Karpas-422 (cell line): ENCODE measurements at places on chromosomes 7 and 10.

DNA sequence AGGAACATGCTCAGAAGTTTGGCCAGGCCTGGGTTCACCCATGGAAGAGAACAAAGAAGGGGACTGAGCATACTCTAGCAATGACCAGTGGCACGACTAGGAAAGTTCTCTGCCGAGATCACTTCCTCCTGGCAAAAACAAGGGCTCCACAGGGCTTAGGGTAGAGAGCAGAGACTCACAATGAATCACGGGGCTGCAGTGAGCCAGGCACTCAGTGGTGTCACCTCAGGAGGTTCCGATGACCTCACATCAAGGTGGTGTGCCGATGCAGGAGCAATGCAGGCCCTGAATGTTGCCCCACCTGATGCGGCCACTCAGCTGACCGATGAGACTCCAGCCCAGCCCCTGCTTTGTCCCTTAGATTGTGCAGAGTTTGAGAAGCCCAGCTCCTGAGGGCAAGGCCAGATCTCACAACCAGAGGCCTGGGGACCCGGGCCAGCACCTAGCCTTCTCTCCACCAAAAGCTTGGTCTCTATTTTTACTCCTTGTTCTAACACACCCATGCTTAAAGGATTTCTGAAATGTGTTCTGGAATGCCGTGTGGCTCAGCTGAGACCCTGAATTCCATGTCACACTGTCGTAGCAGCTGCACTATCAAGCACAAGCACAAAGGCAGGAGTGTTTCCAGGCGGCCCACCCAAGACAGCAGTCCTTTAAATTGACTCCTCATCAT is 60.9 kb downstream of the COBL start:
- no peak for DNase-seq

DNA sequence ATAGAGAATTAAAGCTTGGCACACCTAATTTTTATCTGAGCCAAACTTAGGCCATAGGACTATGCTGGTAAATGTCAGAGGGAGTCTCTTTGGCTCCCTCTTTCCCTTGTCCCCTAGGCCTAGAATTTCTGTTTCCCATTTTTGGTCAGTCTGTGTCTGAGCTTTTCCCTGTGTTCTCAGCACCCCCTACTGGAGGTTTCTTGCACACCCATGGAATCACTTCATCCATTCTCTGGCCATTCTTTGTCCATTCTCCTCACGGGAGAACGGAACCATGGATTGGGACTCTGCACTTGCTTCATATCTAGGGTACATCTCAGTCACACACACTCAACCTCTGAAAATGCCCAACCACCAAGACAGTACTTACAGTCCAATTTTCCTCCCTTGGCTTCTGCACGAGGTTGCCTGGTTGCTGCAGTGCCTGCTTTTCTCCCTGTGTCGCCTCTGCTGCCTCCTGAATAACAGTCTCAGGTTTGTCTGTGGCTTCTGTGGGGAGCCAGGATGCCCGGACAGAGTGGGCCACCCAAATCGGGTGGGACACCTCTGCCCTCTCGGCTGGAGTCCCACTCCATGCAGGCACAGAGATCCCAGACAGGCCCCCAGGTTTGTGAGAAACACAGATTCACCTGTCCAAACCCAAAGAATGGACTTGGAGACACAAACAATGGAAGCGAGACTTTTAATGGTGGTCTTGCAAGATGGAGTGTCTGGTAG is 35.1 kb upstream of the DNAH11 start:
- peak; percentile 66 for DNase-seq

- DNase-seq: no peak
Measured at GRCh38 chr7:101804088-101804963, 13.1 kb upstream of the CUX1 start.

- DNase-seq: no peak
Measured at GRCh38 chr7:86149024-86149665, 494.6 kb upstream of the GRM3 start.

- DNase-seq: peak; percentile 43
Measured at GRCh38 chr7:2633538-2634266, 1.9 kb downstream of the TTYH3 start.

DNA sequence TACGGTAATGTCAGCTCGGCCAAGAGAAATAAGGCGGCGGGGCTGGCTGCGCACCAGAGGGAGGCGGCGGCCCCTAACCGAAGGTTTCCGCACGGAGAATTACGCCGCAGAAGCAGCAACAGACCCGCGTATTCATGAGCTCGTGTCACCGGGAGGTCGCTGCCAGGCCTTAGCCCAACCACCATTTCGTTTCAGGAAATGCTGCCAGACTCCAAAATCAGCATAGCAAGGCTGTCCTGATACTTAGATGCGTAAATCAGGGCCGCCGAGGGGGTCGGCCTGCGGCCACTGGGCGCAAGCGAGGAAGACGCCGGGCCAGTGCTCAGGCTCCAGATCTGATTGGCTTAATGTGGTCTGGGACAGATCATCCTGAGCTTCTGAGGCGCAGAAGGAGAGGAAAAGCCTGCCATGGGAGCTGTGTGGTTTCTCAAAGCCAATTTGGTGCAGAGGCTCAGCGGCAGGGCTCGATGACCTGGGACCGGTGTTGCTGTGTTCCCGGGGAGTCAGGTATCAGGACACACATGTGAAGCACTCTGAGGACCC is 247.9 kb downstream of the BAMBI start:
- DNase-seq: no peak
